ENCODE measurements at places on chromosomes 11 and 22.

- no peak for DNase-seq
These were observed 11.5 kb downstream of the CARD10 start for GRCh38 chr22:37507731-37508130.

- DNase-seq = peak; percentile 87
These were observed 1.8 kb upstream of the PACS1 start for GRCh38 chr11:66068154-66068821.

DNA sequence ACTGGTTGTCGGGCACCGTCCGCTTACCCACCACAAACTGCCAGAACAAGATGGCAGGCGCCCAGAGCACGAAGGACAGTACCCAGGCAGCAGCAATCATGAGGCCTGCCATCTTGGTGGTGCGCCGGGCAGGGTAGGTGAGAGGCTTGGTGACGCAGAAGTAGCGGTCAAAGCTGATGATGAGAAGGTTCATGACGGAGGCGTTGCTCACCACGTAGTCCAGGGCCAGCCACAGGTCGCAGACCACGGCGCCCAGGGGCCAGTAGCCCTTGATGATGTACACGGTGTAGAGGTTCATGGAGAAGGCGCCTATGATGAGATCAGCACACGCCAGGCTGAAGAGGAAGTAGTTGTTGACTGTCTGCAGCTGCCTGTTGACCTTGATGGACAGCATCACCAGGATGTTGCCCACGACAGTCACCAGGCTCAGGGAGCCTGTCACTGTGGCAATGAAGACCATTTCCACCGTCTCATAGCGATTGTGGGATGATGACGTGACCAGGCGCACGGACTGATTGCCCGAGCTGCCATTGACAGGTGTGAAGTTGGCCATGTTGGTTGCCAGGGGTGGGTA is 4.6 kb downstream of the MDK start:
- DNase-seq = no peak

GRCh38 chr11:75261902-75262361 is 21.4 kb downstream of the TPBGL start:
- peak; percentile 10 for DNase-seq

DNA sequence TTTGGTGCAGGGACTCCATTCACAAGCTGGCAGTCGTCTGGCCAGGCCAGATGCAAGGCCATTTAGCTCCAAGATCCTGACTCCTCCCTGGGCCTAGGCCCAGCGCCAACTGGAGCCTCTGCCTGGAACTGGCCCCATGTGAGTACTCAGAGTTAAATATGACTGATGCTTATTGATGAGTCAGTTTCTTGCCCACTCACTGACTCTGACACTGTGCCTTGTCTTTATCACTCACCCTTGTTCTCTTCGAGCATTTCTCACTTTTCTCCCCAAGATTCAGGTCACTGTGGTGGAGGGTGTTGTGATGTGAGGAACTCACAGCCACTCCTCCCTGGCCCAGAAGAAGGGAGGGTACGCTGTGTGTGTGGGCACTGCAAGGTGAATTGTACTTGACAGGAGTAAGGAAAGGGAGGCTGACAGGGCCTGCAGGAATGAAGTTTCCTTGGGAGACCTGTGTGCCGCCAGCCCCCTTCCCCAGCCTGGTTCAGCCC is 23.2 kb upstream of the ST3GAL4 start:
- DNase-seq = no peak

- peak; percentile 55 for DNase-seq
These were observed 3.6 kb downstream of the MYBPC3 start for GRCh38 chr11:47348859-47349258.

GRCh38 chr11:111735262-111736116 is 30.7 kb downstream of the PPP2R1B start:
- DNase-seq = no peak

GRCh38 chr11:86687185-86687778 is 14.9 kb upstream of the ME3 start:
- no peak for DNase-seq

Data from glutamatergic neuron (in vitro differentiated cells).